ENCODE measurements at places on chromosomes 7 and 10.
A peak's percentile ranks its signal among the peaks of the same experiment; 100 is the strongest.

GRCh38 chr7:25544254-25544653, 316.0 kb upstream of the NPVF start:
- no peak overlapping the region for H3K27ac ChIP-seq
- no peaks in the 10 kb centered on the region for H3K36me3 ChIP-seq
- H3K4me3 ChIP-seq = no peak overlapping the region
- no peaks in the 10 kb centered on the region for H3K4me1 ChIP-seq

DNA sequence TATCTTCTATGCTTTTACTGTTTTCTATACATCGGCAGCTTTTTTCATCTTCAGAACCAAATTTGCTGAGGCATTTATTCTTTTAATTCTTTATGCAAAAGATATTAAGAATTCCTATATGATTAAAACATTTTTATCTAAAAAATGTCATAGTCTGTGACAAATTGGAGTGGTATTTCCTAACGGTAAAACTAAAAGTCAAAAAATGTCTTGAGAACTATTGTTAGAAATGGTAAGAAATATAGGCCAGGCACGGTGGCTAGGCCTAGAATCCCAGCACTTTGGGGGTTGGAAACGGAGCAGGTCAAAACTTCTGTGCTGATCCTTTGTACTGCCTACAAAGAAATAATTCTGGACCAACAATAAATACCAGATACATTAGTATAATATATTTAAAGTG, 57.7 kb upstream of the PRR15 start:
- DNase-seq = no peak
- H3K27ac ChIP-seq = no peak overlapping the region
- H3K36me3 ChIP-seq = peaks cover 25% of the 10 kb centered on the region
- H3K4me1 ChIP-seq = no peaks in the 10 kb centered on the region
- no peak overlapping the region for H3K4me3 ChIP-seq

GRCh38 chr7:68246189-68246633, 1249.6 kb downstream of the TYW1 start:
- H3K27me3 ChIP-seq = no peaks in the 10 kb centered on the region
- H3K27ac ChIP-seq = no peak overlapping the region
- H3K4me1 ChIP-seq = no peaks in the 10 kb centered on the region
- no peak overlapping the region for H3K4me3 ChIP-seq
- DNase-seq = no peak

DNA sequence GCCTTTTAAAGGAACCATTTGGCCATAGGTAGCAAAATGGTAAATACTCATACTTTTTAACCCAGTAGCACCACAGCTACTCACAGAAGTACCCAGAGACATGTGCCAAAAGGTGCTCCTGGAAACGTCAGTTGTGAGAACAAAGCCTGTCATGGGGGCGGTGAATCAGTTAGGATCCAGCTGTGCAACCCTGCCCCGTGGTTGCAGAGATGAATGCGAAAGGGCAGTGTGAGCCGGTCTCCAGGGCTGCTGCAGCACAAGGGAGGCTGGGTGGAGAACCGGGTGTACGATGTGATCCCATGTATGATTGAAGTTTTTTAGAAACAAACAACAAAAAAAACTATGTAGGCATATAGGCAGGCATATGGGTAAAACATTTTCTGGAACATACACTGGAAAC, 1.3 kb upstream of the LRRC18 start:
- H3K27me3 ChIP-seq = no peaks in the 10 kb centered on the region
- no peaks in the 10 kb centered on the region for H3K36me3 ChIP-seq
- DNase-seq = no peak
- H3K4me1 ChIP-seq = no peaks in the 10 kb centered on the region
- no peak overlapping the region for H3K4me3 ChIP-seq

DNA sequence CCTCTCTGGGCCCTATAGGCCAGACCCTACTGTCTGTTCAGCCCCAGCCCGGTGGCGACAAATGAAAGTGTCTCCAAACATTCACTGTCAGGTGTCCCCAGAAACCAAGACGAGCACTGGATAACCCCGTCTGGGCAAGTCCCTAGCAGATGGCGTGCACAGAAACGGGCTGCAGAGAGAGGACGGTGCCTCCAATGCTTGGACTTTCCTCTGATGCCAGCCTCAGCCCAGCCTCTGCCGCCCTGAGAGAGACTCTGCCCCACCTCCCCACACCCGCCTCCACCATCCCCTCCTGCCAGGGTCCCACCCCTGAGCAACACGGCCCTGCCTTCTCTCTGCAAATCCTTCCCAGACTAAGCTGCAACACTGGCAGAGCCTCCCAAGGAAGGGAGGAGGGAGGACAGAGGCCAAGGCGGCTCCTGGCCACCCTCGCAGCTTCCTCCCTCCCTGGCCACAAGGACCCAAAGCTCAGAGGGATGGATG, 7.4 kb upstream of the LFNG start:
- H3K27me3 ChIP-seq = no peaks in the 10 kb centered on the region
- peak; percentile 77 for DNase-seq
- no peak overlapping the region for H3K4me3 ChIP-seq

GRCh38 chr10:28892818-28893547, 215.7 kb downstream of the BAMBI start:
- H3K36me3 ChIP-seq = no peaks in the 10 kb centered on the region
- no peak for DNase-seq
- H3K27me3 ChIP-seq = no peaks in the 10 kb centered on the region

- DNase-seq = no peak
- H3K4me3 ChIP-seq = no peak overlapping the region
- H3K36me3 ChIP-seq = no peaks in the 10 kb centered on the region
Measured at GRCh38 chr7:98123365-98123696, 16.7 kb downstream of the LMTK2 start.

DNA sequence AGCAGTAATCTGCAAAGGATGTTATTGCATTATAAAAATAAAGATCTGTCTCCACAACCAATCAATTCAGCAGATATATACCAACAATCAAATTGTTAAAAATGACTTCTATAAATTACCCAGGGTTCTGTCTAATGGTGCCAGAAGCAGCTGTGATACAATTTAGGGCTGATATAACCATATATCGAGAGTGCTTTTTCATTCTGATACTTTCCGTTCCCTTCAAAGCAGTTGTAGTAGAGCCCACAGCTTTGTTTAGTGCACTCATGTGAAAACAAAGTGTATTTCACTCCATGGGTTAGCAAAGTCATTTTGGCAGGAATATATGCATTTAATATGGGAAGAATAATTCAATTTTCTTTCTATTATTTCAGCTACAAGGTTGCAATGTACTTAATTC, 83.1 kb upstream of the CHCHD3 start:
- no peak for DNase-seq
- no peak overlapping the region for H3K4me3 ChIP-seq
- H3K4me1 ChIP-seq = no peaks in the 10 kb centered on the region
- no peaks in the 10 kb centered on the region for H3K36me3 ChIP-seq
- peaks cover 3% of the 10 kb centered on the region for H3K27me3 ChIP-seq

Measured in natural killer cell (primary cell).